Body of pancreas (tissue), 4 donors: ENCODE measurements at places on chromosomes 5 and 9. TPM values are rescaled to one million over a fixed set of nuclear protein-coding genes. Genes with fewer than 3 reads are reported as not detected.

TMEM232 gene
- total RNA-seq: 3.1 TPM

DRD1 gene
- not detected for total RNA-seq

ADCY2 gene
- 0.52 TPM for total RNA-seq

ZNF367 gene
- total RNA-seq: 2.6 TPM

NR6A1 gene
- 3.3 TPM for total RNA-seq

FRRS1L gene
- total RNA-seq: 0.52 TPM

SEMA5A gene
- 3.4 TPM for total RNA-seq

ANGPTL2 gene
- total RNA-seq: 7.6 TPM

LHFPL2 gene
- total RNA-seq: 18.7 TPM

PRUNE2 gene
- total RNA-seq: 3.9 TPM

LCN1 gene
- not detected for total RNA-seq

DNA sequence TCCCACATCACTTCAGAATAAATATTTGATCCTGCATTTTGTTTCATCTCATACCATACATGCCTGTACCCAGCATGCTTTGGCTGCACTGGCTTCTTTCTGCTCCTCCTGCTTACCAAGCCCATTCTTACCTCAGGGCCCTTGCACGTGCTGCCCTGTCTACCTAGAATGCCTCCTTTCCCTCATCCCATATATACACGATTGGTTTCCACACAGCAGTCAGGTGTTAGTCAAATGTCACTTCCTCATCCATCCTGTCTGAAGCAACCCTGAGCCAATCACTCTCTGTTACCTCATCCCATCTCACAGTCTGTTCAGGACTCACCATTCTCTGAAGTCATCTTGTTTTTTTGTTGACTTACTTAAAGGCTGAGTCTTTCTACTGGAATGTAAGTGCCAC lies 30.3 kb downstream of the CAST start:
- no peak for DNase-seq

DNA sequence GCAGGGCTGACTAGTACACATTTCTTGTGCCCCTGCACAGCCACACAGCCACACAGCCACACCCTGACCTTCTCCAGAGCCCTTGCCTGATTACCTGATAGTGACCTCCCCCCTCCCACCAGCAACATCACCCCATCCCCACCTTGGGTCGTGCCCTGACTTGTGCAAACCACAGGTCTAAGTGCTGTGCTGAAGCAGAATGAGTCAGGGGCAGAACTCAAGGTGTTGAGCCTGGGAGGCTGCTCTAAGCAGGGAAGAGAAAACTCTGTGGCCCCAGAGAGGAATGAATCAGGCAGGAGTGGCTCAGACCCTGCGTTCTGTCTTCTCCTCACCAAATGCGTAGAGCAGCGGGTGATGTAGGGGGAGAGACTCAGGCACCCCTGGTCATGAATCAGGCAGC lies 24.3 kb upstream of the FAT2 start:
- DNase-seq: no peak

- DNase-seq: no peak
Observed at GRCh38 chr5:173880306-173880985, 7.7 kb upstream of the CPEB4 start.

DNA sequence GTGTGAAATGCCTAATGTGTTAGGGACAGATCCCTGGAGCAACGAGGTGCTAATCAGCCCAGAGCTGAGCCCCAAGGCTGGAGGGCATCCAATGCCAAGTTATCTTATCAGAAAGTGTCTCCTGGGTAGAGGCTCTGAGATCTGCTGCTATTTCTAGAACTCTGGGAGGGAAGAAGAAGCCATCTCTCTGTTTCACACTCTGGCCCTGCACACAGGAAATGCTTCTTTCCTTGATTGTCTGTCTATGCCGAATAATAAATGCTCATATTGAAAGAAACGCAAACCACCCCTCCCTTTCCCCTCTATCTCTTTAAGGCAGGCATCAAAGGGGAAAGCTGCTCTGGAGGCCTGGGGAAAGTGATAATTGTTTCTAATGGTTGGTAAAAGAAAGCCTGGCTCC lies 166.7 kb downstream of the PAPPA start:
- DNase-seq: no peak

GRCh38 chr5:5705010-5705409 lies 282.5 kb downstream of the ICE1 start:
- no peak for DNase-seq

GRCh38 chr5:129120158-129120581 lies 25.6 kb downstream of the ISOC1 start:
- DNase-seq: no peak

- DNase-seq: no peak
Observed at GRCh38 chr9:107999890-108000289, 510.3 kb upstream of the KLF4 start.

- DNase-seq: no peak
Observed at GRCh38 chr5:114658194-114658593, 296.3 kb downstream of the KCNN2 start.

DNA sequence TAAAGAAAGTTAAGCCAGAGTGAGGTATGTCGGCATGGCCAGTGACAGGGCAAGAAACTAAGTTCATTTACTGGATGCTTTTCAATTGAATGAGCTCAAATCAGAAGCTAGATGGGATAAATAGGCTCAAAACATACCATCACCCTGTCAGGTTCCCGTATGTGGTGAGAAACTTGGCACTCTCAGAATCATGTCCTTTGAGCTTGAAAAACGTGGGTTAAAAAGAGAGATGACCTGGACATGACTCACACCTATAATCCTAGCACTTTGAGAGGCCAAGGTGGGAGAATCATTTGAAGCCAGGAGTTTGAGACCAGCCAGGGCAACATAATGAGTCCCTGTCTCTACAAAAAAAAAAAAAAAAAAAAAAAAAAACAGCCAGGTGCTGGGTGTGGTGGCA lies 121.7 kb upstream of the RGMB start:
- no peak for DNase-seq

DNA sequence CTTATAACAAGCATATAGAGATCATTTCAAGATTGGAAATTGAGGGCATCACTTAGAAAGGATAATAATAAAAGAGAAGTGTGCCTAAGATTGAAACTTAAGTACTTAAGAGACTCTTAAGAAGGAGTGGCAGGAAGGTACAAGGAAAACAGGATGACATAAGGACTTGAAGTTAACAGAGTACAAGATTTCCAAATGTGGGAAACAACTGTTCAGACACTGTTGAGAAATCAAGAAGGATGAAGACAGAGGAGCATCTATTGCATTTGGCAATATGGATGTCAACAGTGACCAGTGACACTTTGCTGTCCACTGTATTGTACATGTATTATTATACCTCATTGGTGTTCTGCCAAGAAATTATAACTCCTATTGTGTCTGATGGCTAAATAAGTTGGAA lies 157.8 kb upstream of the PTGER4 start:
- no peak for DNase-seq

DNA sequence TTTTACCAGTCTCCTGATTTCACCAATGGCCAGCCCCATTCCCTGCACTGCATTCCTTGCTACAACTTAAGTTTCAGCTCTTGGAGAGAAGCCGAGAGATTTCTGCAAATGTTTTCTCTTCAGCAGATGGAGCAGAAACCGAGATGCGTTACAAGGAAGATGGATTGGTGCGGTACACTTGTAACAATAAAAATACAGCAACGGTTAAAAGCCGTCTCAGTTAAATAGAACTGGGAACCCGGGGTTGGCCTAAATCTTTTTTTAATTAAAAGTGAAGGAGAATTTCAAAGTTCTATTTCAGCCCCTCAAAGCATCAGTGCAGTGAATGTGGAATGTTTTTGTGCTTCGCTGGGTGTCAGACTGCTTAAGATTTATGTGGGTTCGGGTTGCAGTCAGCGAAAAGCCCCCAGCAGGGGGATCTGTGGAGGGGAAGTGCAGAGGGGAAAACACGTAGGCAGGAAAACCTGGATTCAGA lies 19.8 kb downstream of the BRINP1 start:
- no peak for DNase-seq

DNA sequence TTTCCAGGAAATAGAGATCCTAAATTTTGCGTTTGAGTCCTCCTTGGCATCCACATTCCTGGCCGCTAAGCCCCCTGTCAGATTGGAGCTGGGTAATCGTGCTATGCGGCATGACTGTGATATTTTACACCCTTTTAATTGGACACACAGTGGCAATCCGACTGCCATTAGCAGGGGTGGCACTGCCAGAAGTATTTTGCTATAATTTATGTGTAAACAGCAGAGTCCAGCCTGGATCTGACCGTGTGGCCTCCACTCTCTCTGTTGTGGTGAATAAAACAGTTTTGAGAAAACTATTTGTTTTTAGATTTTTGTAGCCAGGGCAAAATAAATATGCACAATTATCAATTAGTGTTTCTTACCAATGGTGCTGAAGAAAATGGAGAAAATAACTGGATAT lies 281.0 kb upstream of the IRX2 start:
- no peak for DNase-seq

DNA sequence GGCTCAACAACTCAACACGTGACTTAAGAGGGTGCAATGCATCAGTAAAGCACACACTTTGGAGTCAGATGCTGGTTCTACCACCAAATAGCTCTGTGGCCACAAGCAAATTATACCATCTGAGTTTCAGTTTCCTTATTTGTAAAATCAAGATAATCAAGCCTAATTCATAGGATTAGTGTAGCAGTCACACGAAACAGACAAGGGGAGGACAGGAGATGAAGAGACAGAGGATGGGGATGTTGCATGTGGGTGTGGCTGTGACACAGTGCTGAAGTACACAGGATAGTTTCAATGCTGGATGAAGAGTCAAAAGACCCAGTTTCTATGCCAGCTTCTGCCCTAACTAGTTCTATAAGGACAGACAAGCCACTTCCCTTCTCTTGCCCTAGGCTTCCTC lies 60.2 kb downstream of the SPOCK1 start:
- DNase-seq: no peak

- DNase-seq: no peak
Observed at GRCh38 chr9:26133537-26133936, 455.3 kb upstream of the TUSC1 start.

GRCh38 chr9:78188594-78188993 lies 47.3 kb upstream of the CEP78 start:
- no peak for DNase-seq

DNA sequence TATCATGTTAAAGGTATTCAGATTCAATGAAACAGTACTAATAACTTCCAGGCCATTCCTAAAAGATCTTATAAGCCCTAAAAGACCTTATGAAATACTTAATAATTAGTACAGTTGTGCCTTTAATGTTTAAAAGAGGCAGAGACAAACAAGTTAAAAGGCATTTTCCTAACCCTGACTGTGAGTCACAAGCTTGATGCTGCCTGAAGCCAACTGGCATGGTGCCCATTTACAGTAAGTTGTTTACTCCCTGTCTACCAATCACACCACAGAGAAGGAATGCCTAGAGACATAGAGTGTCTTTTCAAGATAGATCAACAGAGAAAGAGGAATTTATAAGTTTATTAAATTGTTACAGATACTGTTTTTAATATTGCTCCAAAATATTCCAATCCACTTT lies 47.8 kb downstream of the NR3C1 start:
- peak; percentile 73 for DNase-seq

DNA sequence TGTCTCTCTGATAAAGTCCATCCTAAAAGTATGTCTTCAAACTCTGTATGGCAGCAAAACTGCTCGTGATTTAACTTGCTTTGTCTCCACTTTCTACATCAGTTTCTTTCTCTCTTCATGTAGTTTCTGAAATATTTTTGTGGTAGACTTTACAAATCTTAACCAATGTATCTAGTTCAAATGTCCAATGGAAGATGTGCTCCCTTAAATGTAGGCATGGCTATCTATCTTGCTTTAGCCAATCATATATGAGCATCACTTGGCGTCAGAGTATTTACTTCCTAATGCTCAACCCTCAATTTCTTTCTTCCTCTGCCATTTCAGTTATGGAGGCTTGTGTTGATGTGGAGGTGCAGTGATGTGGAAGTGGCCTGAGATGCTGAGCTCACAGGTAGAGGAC lies 206.1 kb upstream of the ZNF608 start:
- no peak for DNase-seq

DNA sequence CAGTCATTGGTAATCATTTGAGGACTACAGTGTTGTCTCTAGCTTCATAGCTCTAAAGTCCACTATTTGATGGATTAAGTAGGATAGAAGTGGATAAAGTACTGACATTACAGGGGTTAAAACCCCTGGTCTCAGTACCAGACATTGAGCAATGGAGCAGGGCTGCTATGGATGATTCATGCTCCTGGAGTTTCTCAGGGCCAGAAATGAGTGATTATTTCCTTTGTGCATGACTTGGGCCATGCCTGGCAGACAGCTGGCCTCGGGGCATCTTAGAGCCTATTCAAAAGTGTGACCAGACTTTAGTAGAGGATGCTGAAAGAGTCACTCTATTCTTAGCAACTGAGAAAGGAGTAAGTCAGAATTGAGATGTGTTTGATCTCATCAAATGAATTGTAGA lies 350.7 kb upstream of the TLE4 start:
- DNase-seq: no peak

GRCh38 chr5:174608631-174609097 lies 115.7 kb upstream of the MSX2 start:
- peak; percentile 78 for DNase-seq

GRCh38 chr5:176771102-176771845 lies 39.1 kb upstream of the UNC5A start:
- DNase-seq: no peak

DNA sequence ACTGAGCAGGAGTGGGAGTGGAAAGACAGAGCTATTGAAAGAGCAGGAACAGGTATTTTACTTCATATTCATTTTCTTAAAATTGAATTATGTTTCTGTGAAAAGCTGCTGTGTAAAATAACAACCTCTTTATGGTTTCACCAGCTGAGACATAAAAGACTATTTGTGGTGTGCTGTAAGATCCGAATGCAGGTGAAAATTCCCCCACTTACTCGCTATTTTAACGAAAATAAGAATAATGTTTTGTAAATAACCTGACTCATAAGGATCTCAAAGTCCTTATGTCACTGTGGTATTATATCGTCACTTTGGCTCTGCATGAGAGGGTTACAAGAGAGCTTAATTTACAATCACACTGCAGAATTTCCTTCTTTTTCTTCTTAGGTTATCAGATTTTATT lies 65.3 kb upstream of the NFIB start:
- DNase-seq: no peak

DNA sequence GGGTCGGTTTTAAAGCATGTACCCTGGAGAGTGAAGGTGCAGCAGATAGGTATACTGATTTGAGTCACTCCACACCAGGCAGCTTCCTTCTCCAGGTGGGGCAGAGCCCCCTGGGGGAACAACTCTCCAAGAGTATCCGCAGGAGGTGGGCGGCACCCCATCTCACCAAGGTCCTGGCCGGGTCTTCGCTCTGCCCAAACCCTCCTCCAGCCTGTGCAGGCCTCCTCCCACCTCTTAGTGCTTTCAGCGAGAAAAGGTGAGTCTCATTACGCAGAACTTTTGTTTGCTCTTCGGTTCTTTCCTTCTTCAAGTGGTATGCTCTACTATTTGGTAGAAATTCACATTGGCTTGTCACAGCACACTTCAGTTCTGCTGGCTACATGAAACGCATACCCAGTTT lies 13.7 kb downstream of the SPACA9 start:
- DNase-seq: no peak

- no peak for DNase-seq
Observed at GRCh38 chr9:133519693-133520092, 5.1 kb downstream of the MYMK start.
